ENCODE measurements at places on chromosomes 13 and 19.

GRCh38 chr19:5961969-5962945 is 15.7 kb downstream of the RANBP3 start:
- no peak for DNase-seq

- no peak for DNase-seq
Observed at GRCh38 chr19:8494158-8494557, 8.3 kb downstream of the PRAM1 start.

- DNase-seq = no peak
Observed at GRCh38 chr19:35990156-35990555, 4.8 kb upstream of the SDHAF1 start.

- no peak for DNase-seq
Observed at GRCh38 chr13:110471833-110472162, 89.7 kb downstream of the RAB20 start.

DNA sequence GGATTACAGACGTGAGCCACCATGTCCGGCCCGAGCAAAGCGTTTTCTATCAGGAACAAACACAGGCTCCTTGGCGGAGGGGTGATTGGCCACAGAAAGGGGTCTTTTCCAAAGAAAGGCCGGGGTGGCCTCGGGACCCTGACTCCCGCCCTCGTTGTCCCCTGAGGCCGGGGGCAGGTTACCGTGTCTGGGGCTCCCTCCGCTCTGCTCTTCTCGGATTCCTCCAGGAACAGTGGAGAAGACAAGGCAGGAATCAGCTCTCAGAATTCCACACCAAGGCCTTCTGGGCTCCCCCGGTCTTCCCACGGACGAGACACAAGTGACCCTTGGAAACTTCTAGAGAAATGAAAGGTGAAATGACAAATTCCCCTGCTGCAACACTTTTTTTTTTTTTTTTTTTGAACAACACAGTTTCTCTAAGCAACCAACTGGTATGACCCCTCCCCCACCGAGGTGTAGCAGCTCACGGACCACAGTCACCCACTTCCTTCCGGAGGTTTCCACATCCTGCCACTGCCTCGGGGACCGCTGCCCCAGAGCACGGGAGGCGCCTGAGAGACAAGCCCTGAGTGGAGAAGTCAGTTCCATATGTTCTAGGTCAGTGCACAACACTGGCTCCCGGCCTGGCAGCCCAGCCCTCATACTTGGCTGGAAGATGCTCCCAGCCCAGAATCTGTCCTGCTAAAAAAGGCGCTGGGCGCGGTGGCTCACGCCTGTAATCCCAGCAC is 11.0 kb downstream of the MOB3A start:
- no peak for DNase-seq

DNA sequence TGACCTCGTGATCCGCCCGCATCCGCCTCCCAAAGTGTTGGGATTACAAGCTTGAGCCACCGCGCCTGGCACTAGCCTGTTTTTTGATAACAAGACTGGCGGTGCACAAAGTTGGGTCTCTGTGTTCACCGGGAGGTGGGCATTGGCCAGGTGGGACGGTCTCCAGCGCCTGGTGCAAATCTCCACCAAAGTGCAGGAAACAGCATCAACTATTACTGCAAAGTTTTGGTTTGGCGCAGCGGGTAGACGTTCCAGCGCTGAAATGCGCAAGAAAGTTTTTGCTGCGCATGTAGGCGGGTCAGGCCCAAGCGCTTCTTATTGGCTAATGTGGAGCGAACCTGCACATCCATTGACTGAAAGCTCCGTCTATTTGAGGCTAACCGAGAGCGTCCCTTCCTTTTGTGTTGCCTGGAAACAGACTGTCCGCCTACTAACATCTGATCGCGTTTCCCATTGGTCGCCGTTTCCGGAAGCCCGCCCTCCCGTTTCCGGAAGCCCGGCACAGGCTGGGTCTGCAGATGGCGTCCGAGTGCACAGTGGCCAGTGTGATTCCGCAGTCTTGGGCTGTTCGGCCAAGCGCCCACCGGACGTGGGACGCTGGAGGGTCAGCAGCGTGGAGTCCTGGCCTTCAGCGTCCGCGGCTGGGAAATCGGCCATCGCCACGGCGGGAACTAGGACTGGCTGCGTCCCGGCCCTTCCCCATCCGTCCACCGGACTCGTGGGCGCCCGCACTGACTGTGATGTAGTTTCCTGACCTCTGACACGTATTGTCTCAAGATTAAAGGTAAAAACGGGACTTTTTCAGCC is 53.3 kb upstream of the ZNF527 start:
- peak; percentile 64 for DNase-seq

- DNase-seq = no peak
Observed at GRCh38 chr19:10113592-10113963, 2.1 kb downstream of the P2RY11 start.

- no peak for DNase-seq
Observed at GRCh38 chr13:57675526-57675925, 44.0 kb downstream of the PCDH17 start.

DNA sequence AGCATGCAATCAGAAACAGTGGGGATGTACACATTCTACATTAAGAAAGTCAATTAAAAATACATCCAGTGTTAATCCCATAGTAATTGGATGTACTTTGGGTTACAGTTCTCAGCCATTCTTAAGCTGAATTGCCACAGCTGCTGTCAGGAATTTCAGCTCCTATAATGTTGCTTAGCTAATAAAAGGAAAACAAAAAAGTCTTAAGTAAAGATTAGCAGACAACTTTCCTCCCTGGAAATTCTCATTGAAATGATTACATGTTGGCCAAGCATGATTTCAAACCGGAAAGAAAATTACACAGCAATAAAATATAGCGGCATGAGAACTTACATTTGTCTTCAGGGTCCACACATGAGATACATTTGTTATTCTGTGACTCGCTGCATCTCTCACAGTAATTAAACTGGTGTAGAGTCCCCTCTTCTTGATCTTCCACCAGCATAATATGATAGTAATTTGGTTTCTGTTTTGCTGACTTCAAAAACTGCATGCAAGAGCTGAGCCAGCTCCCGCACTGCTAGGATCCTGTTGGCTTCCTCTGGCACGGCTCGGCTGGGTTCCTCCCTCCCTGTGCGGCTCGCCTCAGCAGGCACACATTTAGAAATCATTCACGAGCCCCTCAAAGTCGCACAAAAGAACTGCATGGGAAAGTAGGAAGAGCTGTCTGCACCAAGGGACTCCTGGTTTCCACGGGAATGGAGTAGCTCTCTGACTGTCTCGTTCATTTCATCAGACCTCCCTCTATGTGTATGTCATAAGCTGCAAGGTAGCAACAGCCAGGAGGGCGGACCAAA is at the start of gene HTR2A:
HTR2A (minus strand) TSS at position 713 of the 797 bp plus-strand sequence. CDS start 1,147 bp downstream, outside the sequence.
- DNase-seq = no peak

- DNase-seq = no peak
Observed at GRCh38 chr13:25177012-25177411, 4.9 kb upstream of the AMER2 start.

GRCh38 chr19:54691582-54692297 is 29.0 kb downstream of the LILRB4 start:
- DNase-seq = no peak

GRCh38 chr13:36907266-36907665 is 12.8 kb downstream of the SMAD9 start:
- no peak for DNase-seq

GRCh38 chr13:112509190-112509589 is 78.8 kb downstream of the TUBGCP3 start:
- no peak for DNase-seq

GRCh38 chr13:66461021-66461420 is 769.1 kb downstream of the PCDH9 start:
- no peak for DNase-seq

GRCh38 chr13:69616396-69616795 is 491.2 kb upstream of the ATXN8OS start:
- no peak for DNase-seq

DNA sequence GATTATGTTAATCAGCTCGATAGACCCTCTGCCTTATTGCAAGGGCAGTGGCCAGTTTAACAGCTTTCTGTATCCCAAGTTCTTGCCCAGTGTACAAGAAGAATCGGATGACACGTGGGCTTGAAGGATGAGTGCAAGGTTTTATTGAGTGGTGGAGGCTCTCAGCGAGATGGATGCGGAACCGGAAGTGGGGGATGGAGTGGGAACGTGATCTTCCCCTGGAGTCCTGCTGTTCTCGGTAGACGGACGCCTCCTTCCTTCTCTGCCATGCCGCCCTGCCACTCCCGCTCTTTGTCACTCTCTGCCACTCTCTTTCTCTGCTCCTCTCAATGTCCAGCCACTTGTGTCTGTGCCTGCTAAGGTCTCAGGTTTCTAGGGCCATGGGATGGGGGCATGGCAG is 21.0 kb downstream of the RFXAP start:
- no peak for DNase-seq

- no peak for DNase-seq
Observed at GRCh38 chr19:49859682-49860335, 7.6 kb downstream of the PNKP start.

- DNase-seq = no peak
Observed at GRCh38 chr13:72462726-72463125, 264.7 kb downstream of the MZT1 start.

GRCh38 chr13:36549755-36550154 is 117.5 kb downstream of the CCNA1 start:
- no peak for DNase-seq

- no peak for DNase-seq
Observed at GRCh38 chr19:48959341-48960239, 4.9 kb downstream of the BAX start.

GRCh38 chr19:29022599-29022998 is 190.4 kb downstream of the UQCRFS1 start:
- DNase-seq = no peak

- DNase-seq = no peak
Observed at GRCh38 chr13:40622761-40623160, 43.7 kb downstream of the FOXO1 start.

DNA sequence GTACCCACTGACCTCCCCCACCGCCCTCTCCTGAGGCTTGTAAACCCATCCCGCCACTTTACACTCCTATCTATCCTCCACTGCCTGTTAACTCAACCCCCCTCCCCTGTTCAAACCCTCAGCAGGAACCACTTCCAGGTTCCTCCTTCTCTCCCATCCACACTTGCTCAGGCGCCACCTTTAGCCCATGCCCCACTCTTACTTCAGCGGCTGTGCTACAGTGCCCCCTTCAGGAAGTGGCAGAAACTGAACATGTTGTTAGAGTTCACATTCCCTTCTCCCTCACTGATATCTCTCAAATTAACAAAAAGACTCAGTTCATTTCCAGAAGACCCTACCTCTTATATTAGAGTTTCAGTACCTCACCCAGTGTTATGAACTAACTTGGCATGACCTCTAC is 49.4 kb downstream of the ZNF91 start:
- DNase-seq = no peak

DNA sequence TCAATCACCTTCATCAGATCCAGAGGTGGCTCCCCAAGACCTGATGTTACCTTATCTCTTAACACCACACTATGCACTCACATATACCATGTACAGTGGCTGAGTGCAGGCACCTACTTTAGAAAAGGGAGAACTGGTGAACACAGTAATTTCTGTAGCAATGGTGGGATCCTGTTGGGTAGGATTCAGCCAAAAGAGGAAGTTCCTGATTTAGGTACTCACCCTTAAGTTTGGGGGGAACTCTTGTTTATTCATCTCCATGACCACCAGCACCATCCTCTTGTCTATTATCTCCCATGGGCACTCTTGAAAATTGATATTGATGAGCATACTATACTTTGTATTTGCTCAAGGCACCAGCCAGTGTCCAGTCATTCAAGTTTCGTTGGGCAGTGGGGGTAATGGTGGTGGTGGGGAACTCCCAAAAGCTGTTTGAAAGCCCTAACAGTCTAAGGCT is 324.4 kb downstream of the LMO7 start:
- DNase-seq = no peak

- no peak for DNase-seq
Observed at GRCh38 chr13:27194209-27194608, 22.6 kb upstream of the USP12 start.

DNA sequence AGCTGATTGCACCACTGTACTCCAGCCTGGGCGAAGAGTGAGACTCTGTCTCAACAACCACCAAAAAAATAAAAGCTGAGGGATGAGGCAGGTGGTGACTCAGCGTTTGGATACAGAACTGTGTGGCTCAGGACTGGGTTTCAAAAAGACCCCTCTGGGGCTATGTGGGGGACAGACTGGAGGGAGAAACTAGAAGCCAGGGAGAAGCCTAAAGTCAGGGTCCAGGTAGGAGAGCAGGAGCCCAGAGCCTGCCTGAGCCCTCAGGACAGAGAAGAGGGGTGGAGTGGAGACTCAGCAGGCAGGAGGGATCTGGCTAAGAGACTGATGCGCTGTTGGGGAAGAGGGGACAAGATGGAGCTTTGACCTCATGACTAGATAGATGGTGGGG is 1.8 kb upstream of the CD37 start:
- no peak for DNase-seq

GRCh38 chr13:83733293-83733692 is 149.0 kb downstream of the SLITRK1 start:
- no peak for DNase-seq

DNA sequence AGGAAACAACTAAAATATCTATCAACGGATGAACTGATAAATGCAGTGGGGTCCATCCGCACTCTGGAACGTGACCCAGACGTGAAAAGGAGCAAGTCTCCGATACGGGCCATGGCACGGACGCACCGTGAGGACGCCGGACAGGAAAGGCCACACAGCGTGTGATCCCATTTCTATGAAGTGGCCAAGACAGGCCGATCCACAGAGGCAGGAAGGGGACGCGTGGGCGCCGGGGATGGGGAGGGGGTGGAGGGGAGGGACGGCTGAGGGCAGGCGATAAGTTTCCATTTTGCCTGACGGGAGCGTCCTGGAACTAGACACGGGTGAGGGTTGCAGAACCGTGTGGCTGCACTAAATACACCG is 13.8 kb downstream of the SHC2 start:
- DNase-seq = no peak

All from cortex of kidney (tissue), 1 donor.